Right forelimb (tissue), 1 donor: ENCODE measurements at places on chromosomes 12 and 14.
A peak's percentile ranks its signal among the peaks of the same experiment; 100 is the strongest.

DNA sequence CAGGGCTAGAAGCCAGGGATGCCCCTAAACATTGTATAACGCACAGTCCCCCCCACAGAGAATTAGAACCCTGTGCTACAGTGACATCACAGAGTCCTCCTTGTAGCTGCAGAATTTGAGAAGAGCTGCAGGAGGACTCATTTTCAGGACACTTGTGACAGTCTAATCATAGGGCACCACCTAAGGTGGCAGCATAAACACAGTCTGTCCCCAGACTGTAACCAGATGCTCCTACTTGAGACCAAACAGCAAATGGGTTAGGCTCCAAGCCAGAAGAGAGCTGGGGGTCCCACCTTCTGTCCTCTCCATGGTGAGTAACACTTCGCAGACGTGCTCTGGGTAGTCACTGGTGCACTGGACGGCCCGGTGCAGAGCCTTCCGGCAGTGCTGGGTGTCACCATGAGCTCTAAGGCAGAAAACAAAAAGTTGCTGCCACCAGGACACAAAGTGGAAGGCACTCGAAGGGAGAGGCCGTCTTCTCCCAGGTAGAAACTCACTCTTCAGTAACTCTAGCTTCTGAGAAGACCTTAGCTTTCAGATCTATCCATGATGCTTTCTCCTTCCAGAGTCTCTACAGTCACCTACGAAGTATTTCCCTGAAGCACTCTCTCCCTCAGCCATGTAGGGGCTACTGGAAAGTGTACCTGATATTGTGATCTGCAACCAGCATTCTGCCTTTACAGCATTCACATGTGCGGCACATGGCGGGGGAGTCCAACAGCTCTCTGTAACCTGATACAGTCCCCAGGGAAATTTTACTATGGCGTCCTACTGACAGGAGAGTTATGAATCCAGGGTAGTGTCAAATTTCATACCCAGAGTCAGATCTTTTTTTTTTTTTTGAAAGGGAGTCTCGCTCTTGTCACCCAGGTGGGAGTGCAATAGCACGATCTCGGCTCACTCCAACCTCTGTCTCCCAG is 17.1 kb downstream of the FICD start:
- DNase-seq, result no peak

DNA sequence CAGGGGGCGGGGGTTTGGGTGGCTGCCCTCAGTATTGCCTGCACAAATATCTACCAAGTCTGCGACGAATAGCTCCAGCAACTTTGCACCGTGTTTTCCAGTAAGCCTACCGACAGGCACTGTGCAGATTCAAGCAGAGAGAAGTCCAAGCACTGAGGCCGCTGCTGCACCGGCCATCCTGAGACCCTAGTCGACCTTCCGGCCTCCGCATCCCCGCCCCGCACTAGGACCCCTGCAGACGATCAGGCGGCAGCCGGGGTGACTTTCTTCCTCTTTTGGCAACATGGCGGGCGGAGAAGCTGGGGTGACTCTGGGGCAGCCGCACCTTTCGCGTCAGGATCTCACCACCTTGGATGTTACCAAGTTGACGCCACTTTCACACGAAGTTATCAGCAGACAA is at the start of gene EIF2S3B:
TSS of gene EIF2S3B (plus strand) at position 271 of the 400 bp plus-strand sequence. CDS start at position 284, 13 bp downstream.
- DNase-seq, result no peak

DNA sequence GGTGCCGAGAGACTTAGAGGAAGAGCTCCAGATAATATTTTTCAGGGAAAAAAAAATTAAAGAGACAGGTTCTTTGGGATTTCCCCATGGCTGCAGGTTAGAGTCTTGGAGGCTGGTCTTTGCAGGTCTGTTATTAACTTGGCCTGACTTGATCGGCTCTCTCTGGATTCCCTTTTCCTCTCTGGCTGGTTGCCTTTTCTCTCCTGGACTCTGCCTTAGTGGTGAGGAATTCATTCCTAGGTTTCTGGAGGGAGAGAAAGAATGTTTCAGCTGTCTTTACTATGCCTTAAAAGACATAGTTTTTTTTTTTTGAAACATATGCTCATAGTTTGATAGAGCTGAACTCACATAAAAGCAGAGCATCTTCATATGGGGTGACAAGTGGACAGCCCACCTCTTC is 336.3 kb downstream of the BMP4 start:
- DNase-seq, result peak; percentile 61

DNA sequence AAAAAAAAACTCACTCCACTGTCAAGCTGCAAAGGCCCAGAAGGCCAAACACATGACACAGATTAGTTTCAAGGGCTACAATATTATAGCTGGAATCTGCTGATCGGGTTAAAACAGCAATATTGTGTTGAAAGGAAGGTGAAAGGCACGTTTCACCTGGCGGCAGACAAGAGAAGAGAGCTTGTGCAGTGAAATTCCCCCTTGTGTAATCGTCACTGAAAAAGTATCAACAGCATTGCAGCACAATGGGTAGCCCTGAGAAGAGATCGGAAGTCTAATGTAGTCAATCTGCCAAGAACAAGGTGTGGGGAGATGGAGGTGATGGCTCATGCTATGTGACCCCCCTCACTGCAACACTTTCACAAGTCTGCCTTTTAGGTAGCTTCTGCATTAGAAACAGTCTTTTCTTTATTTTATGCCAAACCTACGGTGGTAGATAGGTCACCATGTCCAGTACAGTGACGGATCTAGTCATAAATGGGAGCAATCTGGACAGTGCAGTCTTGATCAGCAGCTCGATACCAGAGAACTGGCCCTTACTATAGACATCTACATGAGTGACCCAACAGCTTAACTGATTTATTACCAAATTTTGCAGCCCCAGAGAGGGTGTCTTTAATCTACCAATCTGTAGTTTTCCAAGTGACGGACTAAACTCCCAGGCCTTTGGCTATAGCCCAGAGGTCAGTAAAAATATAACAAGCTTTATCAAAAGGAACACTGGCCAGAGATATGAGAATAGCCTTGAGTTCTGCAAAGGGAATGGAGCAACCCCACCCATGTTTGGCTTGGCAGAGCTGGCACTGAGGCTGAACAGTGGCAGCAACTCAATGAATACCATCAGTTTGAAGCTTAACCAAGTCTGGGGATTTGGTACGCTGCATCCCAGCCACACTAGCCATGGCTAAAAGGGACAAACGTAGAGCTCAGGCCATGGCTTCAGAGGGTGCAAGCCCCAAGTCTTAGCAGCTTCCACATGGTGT is 35.4 kb downstream of the SPTSSA start:
- DNase-seq, result no peak

DNA sequence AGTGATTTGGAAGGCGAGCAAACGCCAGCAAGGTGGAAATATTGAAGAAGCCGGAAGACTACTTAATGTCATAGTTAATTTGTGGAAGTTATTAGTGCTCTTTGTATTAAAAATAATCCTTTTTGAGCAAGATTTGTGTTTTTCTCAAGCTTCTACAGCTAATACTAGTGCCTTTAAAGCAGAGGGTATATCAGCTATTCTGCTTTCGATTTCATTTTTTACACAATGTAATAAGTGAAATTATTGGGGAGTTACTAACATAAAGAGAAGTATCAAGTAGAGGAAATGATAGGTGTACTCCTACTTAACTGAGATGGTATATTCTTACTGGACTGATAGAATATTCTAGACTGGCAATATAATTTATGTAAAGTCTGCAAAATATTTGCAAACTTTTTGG is 392.4 kb upstream of the DCN start:
- DNase-seq, result no peak

DNA sequence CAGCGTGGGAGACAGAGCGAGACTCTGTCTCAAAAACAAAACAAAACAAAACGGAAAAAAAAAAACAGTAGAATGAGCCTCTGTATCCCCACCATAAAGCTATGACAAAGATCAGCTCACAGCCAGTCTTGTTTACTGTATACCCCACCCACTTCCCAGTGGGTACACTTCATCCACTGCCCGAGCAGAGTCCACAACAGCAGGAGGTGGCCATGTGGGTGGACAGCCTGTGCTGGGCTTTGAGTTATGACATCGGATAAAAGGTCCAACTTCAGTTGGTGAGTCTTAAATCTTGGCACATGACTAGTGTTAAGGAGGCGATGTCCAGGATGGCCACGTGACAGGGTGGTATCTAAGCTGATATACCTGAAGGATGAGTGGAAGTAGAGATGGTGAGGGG is 34.8 kb upstream of the MAPKAPK5 start:
- DNase-seq, result no peak
